Activated T-cell treated with anti-CD3 and anti-CD28 coated beads, Interleukin-2, amount 50 U/mL, for 4 hours (primary cell): ENCODE measurements at places on chromosomes 16 and 17. TPM values are rescaled to one million over a fixed set of nuclear protein-coding genes. Genes with fewer than 3 reads are reported as not detected.

The SEPTIN12 gene
- total RNA-seq = not detected

The MSLN gene
- total RNA-seq = not detected

The SLC16A11 gene
- total RNA-seq = 0.63 TPM

The CPNE7 gene
- 19.5 TPM for total RNA-seq

The OR3A3 gene
- total RNA-seq = not detected

GRCh38 chr17:42566215-42566882 is 551 bp upstream of the MLX start:
- DNase-seq = no peak

DNA sequence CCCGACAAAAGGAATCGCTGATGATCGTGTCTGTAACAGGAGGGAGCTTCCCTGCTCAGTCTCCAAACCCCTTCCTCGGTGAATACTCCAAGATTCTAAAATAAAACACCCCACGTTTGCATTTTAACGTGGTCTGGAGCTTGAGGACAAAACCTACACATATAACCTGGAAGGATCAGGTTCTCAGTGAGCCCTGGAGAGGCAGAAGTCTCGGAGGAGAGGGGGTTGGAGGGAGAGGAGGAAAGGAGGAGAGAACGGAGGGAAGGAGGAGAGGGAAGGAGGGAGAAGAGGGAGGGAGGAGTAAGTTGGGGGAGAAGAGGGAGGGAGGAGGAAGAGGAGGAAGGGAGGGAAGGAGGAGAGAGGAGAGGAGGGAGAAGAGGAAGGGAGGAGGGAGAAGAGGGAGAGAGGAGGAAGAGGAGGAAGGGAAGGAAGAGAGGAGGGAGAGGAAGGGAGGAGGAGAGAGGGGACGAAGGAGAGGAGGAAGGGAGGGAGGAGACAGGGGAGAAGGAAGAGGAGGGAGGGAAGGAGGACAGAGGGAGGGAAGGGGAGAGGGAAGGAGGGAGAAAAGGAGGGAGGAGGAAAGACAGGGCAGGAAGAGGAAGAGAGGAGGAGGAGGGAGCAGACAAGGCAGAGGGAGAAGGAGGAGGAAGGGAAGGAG is 27.4 kb upstream of the GINS2 start:
- no peak for DNase-seq

- no peak for DNase-seq
Observed at GRCh38 chr16:66751992-66752322, 548 bp upstream of the DYNC1LI2 start.

- no peak for DNase-seq
Observed at GRCh38 chr16:65342231-65342866, 220.5 kb upstream of the CDH11 start.

DNA sequence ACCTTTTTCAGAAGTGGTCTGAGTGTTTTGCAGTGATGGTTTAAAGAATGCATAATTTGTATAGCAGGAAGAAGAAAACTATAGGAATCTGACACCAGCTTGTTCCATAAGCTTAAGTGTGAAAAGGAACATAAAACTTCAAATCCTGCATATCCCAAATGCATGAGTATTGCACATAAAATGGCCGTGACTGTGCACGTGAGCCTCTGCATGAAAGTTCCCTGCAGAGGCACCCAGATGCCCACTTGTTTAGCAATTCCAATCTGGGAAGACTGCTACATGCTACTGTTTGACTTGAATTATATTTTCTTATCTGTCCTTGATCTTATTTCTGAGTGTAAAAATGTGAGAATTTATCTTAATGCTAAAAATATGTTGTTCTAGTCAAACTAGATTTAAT is 21.5 kb downstream of the MARCHF10 start:
- no peak for DNase-seq

DNA sequence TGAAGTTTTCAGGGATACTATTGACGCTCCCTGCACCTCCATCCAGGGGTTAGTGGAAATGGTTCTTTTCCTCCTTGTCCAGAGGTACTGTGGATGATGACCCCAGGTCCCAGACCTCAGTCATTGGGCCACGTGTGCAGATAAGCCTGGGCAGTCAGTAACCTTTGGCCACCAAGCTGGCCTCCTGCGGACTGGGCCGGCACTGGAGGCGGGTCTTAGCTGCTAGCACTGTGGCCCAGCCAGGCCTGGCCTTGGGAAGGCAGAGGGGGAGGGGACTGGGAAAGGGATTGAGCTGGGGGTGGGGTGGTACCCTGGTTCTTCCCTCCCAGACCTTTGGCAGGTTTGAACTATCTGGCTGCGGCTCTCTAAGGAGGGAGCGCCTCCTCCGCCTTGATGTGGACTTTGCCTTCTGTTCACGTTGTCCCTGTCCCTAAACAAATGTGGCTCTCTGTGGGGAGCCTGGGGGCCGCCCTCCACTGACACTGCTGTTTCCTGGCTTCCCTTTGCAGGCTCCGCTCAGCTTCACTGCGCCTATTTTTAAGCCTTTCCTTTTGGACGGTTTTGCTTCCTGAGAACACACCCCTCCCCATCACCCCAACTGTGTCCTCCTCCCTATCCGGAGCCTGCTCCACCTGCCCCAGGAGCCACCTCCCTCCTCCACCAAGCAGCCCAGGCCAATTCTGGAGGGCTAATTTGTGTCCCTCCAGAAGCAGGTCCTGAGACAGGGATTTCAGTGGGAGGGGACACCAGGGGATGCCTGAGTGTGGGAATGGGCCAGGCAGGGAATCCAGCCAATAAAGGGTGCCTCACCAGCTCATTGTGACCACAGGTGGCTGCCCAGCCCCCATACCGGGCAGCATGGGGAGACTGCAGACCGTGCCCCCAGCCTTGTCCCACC is 251.9 kb downstream of the SEC14L1 start:
- DNase-seq = no peak
